ENCODE measurements at places on chromosomes 3 and 15.

DNA sequence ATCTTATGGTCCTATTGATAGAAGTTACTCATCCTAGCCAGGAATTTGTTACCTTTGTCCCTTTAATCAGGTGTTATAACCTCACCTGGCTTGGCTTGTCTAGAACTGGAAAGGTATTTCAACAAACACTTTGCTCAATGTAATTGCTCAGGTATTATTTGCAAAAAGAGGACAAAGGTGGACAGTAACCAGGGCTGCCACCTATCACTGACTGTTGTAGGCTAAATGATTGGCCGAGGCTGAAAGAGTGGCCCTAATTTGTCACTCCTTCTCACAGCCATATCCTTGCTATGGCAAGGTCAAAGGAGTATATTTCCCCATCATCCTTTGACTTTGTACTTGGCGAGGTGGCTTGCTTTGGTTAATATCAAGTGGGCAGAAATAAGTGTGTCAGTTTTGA, 2.7 kb upstream of the SELENOS start:
- no peak for DNase-seq

- DNase-seq: no peak
These were observed 796.1 kb downstream of the TBL1XR1 start for GRCh38 chr3:176401211-176401610.

DNA sequence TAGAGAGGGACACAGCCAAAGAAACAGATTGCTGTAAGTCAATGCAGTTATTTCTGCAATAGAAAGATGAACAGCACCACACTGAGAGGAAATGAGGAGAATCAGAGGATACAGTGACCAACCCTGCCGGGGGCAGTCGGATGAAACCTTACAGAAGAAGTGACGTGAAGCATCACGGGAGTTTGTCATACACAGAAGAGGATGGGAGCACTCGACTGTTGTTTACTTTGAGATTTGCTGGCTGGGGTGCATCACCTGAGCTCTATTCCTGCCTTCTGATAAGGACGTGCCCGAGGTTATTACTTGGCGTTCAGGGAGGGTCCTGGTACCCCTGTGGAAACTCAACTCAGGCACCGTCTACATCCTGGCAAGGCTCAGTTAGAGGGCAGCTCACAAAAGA, 45.4 kb downstream of the MAGEF1 start:
- no peak for DNase-seq

- no peak for DNase-seq
These were observed 179.1 kb upstream of the RGMA start for GRCh38 chr15:93268066-93268465.

- no peak for DNase-seq
These were observed 44.8 kb upstream of the NTRK3 start for GRCh38 chr15:88301311-88301710.

- peak; percentile 94 for DNase-seq
These were observed 124.0 kb upstream of the PLXNA1 start for GRCh38 chr3:126858887-126859286.

DNA sequence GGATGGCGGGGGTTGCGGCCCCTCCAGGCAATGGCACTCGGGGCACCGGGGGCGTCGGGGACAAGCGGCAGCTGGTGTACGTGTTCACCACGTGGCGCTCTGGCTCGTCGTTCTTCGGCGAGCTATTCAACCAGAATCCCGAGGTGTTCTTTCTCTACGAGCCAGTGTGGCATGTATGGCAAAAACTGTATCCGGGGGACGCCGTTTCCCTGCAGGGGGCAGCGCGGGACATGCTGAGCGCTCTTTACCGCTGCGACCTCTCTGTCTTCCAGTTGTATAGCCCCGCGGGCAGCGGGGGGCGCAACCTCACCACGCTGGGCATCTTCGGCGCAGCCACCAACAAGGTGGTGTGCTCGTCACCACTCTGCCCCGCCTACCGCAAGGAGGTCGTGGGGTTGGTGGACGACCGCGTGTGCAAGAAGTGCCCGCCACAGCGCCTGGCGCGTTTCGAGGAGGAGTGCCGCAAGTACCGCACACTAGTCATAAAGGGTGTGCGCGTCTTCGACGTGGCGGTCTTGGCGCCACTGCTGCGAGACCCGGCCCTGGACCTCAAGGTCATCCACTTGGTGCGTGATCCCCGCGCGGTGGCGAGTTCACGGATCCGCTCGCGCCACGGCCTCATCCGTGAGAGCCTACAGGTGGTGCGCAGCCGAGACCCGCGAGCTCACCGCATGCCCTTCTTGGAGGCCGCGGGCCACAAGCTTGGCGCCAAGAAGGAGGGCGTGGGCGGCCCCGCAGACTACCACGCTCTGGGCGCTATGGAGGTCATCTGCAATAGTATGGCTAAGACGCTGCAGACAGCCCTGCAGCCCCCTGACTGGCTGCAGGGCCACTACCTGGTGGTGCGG, 1.9 kb downstream of the CHST2 start:
- DNase-seq: peak; percentile 68

- DNase-seq: no peak
These were observed 231.0 kb downstream of the ITPR1 start for GRCh38 chr3:4724051-4724629.

- no peak for DNase-seq
These were observed at the start of gene TLR9 for GRCh38 chr3:52225452-52226228. TLR9 (minus strand) TSS chr3:52225645; CDS start chr3:52225529, 116 bp downstream.

DNA sequence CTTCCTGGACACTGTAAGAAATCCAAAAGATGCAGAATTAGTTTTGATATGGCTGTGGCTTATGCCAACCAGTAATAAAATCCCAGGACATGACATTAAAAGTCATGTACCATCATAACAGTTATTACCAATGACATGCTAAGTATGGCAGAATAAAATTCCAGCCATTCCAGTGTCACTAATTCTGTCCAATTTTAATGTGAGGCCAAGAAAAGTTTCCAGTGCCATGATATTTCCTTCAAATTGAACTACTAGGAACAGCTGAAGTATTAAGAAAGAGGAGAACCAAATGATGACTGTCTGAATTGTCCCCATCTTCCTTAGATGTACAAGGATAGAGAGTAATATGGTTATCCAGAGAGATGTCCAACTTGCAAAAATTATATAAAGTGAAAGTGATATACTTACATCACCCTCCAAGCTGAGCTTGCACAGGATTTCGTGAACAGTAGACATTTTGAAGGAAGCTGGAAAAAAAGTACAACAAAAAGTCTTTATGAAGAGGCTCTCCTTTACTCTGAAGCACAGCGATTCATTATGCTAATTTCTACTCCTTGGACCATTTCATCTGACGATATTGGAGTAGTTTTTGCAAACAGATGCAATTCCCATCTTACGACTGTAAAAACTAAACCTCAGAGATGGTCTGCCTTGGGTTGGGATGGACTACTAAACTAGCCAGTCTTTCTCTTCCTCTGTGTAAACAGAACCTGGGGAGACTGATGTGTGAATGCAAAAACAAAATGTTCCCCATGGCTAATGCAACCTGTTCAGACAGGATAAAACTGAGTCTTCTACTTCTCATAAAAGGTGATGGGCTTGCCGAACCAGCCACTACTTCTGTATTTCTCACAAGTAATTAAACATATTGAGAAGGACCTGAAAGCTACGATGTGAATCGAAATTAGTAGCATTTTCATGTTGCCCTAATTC, 11.9 kb downstream of the ANXA2 start:
- peak; percentile 26 for DNase-seq

DNA sequence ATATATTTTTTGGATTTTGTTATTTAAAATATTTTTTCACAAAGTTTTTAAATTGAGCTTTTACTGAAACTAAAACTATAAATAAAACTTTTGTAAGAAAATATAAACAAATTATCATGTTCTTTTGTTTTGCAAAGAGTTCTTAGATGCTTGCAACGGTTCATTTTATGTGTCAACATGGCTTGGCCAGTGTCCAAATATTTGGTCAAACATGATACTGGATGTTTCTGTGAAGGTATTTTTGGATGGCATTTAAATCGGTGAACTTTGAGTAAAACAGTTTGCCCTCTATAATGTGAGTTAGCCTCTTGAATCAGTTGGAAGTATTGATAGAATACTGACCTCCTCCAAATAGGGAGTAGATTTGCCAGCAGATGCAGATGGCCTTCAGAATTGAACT, 612.6 kb upstream of the NECTIN3 start:
- peak; percentile 14 for DNase-seq

DNA sequence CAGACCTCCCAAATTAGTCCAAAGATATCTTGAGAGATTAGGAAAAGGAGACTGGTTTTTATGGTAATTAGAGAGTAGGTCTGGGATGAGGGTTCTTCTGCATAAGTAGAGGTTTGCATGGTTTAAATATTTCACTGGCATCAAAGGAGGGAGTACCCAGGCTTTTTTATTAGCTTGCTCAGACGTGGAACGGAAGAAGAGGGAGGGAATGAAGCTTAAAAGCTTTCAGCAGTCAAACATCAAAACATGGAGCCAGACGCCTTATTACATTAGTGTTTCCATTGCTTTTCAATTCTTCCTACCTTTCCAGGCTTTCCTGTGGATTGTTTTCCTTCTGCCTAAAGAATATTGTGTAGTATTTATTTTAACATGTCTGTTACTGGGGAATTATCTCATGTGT, 342.1 kb upstream of the SOX2 start:
- DNase-seq: no peak

DNA sequence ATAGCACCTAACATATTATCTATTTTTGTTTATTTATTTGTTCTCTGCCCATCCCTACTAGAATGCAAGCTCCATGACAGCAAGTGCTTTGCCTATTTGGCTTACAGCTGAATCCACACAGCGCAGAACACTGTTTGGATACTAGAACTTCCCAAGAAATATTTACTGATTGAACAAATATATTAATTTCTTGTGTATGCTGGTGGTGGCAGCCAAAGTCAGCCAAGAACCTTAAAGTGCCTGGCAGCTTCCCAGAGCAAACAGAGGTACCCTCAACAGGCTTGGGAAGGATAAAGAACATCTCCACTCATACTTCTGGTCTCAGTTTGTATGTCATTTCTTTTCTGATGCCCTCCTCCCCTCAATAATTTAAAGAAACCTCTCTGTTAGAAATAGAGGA, 111.8 kb upstream of the SLC25A36 start:
- no peak for DNase-seq

DNA sequence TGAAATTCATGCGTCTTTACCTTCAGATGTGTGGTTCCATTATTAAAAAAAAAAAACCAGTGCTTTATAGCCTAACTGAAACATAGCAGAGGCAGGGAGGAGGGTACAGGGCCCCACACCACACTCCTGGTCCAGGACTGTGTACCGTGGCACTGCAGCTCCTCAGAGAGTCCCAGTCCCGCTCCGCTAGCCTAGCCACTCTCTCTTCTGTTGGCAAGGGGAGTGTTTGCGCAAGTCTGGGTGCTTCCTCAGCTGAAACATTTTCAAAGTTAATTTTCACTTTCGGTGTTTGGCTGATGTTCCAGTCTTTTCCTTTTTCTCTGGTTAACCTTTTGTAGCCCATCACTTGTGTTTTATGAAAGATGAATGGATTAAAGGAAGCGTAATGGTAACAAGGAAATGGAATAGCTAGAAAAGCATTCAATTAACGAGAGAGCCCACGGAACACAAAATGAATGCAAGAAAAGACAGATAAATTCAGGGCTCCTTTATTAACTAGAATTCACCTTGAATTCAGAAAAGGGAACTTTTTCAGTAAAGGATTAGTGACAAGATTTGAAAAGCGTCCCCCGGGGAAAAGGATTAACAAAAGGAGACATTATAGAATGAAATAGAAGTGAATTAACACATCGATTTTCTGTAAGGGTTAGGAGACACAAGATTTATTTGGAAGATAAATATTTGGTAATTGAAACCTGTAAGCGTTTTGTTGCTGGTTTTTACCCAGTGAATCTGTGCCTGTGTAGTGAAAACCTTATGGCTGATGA, 177.0 kb downstream of the CACNA2D3 start:
- no peak for DNase-seq

Data from fibroblast of mammary gland (primary cell).